ENCODE measurements at places on chromosomes 4 and X. TPM values are rescaled to one million over a fixed set of nuclear protein-coding genes. Genes with fewer than 3 reads are reported as not detected.

The GLRA2 gene
- 0.19 TPM for polyA plus RNA-seq

The GPR101 gene
- polyA plus RNA-seq = not detected

The SGMS2 gene
- polyA plus RNA-seq = 14.2 TPM

The TMEM156 gene
- polyA plus RNA-seq = 4.4 TPM

The SHOX gene
- polyA plus RNA-seq = 0.08 TPM

The DCAF12L1 gene
- polyA plus RNA-seq = 9.9 TPM

The C4orf50 gene
- 0.01 TPM for polyA plus RNA-seq

DNA sequence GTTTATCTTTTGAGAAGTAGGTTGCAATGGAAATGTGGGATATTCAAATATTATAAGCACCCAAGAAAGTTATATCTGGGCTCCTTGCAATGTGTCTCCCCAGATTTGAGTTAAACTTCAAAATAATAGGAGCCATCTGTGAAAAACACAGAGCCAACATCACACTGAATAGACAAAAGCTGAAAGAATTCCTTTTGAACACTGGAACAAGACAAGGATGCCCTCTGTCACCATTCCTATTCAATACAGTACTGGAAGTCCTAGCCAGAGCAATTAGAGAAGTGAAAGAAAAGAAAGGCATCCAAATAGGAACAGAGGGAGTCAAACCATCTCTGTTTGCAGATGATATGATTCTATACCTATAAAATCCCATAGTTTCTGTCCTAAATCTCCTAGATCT, 114.3 kb upstream of the IL1RAPL1 start:
- no peak for DNase-seq

- DNase-seq = no peak
These were observed 19.9 kb downstream of the ABCG2 start for GRCh38 chr4:88138561-88138960.

DNA sequence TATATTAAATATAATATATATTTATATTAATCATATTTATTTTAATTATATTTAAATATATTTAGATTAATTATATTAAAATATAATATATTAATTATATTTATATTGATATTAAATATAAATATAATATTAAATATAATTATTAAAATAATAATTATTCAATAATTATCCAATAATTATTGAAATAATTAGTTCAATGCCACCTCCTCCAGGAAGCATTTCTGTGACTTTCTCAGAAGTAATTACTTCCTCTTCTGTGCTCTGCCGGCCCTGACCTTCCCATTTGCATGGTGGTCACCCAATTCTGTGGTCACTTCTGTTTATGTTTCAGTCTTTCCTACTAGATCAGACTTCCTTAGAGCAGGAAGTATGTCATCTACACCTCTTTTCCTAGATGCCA, 45.8 kb downstream of the EVC2 start:
- no peak for DNase-seq

GRCh38 chrX:42739258-42739657, 38.7 kb downstream of the PPP1R2C start:
- DNase-seq = no peak

- DNase-seq = no peak
These were observed 73.9 kb downstream of the QRFPR start for GRCh38 chr4:121306931-121307330.

DNA sequence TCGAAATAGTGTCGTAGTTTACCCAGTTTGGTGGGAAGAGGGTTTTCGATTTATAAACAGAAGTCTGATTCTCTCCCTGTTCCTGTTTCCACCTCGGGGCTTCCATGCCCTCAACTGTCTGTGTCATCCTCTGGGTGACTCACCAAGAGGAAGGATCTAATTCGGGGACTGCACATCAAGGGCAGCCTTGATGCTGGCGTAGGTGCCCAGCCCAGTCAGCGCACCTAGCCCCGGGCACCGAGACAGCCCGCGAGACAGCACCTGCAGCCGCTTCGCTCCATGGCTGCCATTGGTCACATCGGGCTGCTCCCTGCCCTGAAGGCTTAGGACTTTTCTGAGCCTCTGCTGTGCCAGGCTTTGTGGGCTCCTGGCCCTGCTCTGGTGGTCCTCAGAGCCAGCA, 7.7 kb downstream of the ABCD1 start:
- DNase-seq = no peak

GRCh38 chr4:142581881-142582280, 264.2 kb downstream of the INPP4B start:
- DNase-seq = no peak

- DNase-seq = no peak
These were observed 361.7 kb upstream of the FAT1 start for GRCh38 chr4:187085339-187085738.

GRCh38 chr4:986879-987623, at the start of gene IDUA:
Gene IDUA (plus strand): TSS chr4:987044. CDS start chr4:987085, 41 bp downstream.
- DNase-seq = no peak

- no peak for DNase-seq
These were observed 184.7 kb downstream of the TMA16 start for GRCh38 chr4:163679189-163679588.

DNA sequence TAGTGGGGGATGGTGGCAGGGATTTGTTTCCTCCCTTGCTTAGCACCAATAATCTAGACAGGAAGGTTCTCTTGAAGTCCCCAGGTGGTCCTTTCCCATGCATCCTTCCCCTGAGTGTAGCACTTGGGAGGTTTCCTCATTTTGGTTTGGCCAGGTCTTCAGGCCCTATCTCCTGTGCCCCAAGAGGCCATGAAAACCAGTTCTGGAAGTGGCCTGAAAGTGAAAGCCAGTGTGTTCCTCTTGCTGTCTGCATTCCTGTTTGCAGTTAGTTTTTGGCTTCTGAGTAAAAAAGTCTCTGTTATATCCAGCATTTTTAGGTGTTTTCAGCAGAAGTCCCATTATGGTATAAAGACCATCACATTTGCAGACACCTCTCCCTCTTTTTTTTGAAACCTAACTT, 59.5 kb downstream of the MTM1 start:
- DNase-seq = no peak

DNA sequence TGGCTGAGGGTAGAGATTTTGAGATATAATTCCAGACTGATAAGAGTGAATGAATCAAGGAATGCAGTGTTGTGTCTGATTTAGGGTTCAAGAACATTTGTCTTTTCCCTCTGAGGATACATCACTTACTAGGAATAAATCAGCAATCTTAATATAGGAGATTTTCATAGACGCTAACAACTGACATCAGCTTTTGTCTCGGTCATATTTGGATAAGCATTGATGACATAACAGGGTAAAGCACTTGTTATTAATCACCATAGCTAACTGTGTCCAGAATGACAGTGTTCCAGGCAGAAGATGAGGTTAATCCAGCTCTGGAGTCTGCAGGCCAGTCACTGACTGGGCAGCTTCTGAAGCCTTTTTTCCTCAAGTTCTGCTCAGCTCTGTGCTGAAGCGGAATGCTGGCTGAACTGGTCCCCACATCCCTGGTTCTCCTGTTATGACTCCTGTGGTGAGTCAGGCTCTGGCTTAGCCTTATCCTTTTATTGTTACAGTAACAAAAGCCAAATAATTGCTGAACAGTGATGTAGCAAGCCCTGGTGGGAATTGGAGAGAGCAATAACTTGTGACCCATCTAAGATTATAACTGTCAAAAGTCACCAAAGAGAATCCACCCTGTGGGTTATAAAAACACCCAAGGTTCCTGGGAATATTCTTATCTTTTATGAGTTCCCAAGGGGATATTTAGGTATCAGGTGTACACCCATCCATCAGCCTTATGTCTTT, 41.8 kb downstream of the FNIP2 start:
- no peak for DNase-seq

GRCh38 chr4:95215991-95216605, 332.7 kb downstream of the UNC5C start:
- DNase-seq = no peak

GRCh38 chrX:150529587-150529986, 38.8 kb upstream of the MTM1 start:
- no peak for DNase-seq

DNA sequence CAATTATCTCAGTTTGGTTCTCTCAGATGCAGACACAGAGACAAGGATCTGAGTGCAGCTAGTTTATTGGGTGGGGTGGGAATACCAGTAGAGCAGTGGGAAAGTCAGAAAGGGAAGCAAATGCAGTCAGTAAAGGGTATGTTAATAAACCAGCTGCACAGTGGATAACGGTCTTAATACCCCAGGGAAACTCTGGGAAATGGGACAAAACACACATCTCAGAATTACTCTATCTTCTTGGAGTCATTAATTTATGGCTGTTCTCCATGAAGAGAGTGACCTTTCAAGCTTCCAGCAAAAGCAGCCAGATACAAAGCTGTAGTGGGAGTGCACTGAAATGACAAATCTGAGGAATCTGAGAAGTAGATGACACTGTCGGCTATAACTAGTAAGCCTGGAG, 73.3 kb upstream of the NALF2 start:
- DNase-seq = no peak

- DNase-seq = no peak
These were observed 4.3 kb upstream of the CLNK start for GRCh38 chr4:10688846-10689245.

GRCh38 chrX:42577936-42578470, 200.0 kb downstream of the PPP1R2C start:
- no peak for DNase-seq

Data from right renal pelvis (tissue), 4 donors.